Glutamatergic neuron (in vitro differentiated cells): ENCODE measurements at places on chromosomes 5 and 9. TPM values are rescaled to one million over a fixed set of nuclear protein-coding genes. Genes with fewer than 3 reads are reported as not detected.

GRCh38 chr5:80915716-80916115 lies 44.4 kb upstream of the RASGRF2 start:
- DNase-seq = no peak
- H3K4me1 ChIP-seq = no peaks in the 10 kb centered on the region
- H3K27ac ChIP-seq = no peak overlapping the region
- H3K4me3 ChIP-seq = no peak overlapping the region
- H3K36me3 ChIP-seq = peaks cover 6% of the 10 kb centered on the region
- peaks cover 2% of the 10 kb centered on the region for H3K27me3 ChIP-seq

DNA sequence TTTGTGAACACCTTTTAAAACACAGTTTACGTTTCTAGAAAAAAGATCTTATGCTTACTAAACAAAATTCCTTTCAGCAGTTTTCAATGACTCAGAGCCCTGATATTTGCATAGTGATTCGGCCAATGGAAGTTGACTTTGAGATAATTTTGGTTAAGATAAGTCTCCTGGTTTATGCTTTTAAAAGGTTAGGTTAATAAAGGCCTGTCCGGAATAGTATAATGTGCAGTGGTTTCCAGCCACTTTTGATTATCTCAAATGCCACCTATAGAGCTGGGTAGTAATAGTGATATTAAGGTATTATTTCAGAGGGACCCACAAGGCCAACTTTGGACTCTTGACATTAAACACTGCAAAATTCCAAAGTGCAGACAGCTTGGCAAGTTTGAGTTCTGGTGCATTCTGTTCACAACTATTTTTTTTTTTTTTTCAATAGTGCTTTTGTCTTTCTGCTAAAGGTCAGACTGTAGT lies 86.1 kb downstream of the F2RL2 start:
- no peak for DNase-seq
- H3K4me3 ChIP-seq = no peak overlapping the region
- H3K27me3 ChIP-seq = peaks cover 6% of the 10 kb centered on the region
- H3K27ac ChIP-seq = no peak overlapping the region
- H3K4me1 ChIP-seq = no peaks in the 10 kb centered on the region

DNA sequence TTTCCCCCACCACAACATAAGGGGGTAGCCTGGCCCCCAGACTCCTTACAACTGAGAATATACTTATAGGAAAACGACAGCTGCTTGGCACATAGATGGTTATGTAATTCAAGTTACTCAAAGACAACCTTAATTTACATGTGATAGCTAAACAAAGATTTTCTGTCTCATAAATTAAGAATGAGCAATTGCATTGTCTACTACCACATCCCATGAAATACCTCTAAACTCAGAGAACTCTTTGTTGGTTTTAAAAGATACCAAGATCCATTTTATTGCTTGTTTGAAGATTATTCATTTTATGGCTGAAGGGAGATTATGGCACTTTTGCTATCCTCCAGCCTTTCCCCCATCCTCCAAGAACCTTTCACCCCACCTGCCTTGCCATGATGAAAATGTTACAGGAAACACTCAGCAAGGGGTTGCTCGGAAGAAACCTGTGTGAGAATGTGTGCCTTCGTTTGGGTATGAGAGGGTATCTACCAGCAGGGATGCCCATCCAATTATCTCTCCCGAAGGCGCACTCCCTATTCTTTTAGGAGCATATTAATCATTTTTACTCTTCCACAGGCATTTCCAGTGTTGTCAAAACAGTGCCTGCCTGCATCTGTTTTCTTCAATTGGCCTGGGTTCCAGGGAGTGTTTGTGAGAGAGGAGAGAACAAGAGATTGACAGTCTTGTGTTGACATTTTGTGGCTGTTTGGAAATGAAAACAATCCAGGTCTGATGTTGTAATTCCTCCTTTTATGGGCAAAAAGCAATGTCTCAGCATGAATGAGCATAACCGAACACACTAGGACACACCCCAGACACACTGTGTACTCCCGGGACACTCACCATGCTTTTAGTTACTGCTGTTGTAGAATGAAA lies 208.0 kb upstream of the ANKRD55 start:
- H3K27me3 ChIP-seq = no peaks in the 10 kb centered on the region
- no peak for DNase-seq
- H3K4me1 ChIP-seq = no peaks in the 10 kb centered on the region
- H3K4me3 ChIP-seq = no peak overlapping the region
- no peak overlapping the region for H3K27ac ChIP-seq
- no peaks in the 10 kb centered on the region for H3K36me3 ChIP-seq

GRCh38 chr5:156505101-156505500 lies 178.1 kb downstream of the SGCD start:
- H3K4me1 ChIP-seq = no peaks in the 10 kb centered on the region
- H3K27ac ChIP-seq = no peak overlapping the region
- DNase-seq = no peak
- H3K4me3 ChIP-seq = no peak overlapping the region

GRCh38 chr5:132215329-132215728 lies 12.3 kb downstream of the P4HA2 start:
- no peaks in the 10 kb centered on the region for H3K27me3 ChIP-seq
- no peak overlapping the region for H3K4me3 ChIP-seq
- peaks cover 2% of the 10 kb centered on the region for H3K4me1 ChIP-seq
- no peak for DNase-seq

DNA sequence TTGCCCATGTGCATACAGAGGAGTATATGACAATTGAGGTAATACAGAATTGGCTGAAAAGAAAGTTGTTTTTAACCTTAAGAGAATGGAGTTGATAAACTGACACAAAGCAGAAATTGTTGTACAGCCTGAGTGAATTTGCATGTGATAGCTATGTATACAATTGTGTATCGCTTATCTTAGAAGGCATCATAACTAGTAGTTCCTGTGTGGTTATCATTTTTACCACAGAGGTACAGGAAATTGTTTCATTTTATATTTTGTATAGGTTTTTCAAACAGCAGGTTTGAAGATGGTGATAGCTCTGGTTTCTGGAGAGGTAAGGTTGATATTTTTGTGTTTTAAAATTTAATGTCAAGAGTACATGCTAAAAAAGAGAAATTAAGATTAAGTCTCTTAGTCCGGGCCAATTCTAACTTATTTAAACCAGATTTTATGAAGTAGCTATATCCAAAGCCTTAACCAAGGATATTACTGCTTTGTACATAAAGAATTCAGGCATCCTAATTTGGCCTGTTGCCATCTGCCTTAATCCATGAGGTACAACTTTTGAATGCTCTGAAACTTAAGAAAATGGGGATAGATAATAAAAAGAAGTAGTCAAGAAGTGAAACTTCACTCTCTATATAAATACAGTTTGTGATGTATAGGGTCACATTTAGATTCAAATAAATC lies 26.0 kb downstream of the DDX4 start:
- no peak overlapping the region for H3K4me3 ChIP-seq
- H3K27me3 ChIP-seq = no peaks in the 10 kb centered on the region
- no peaks in the 10 kb centered on the region for H3K4me1 ChIP-seq
- H3K36me3 ChIP-seq = no peaks in the 10 kb centered on the region
- no peak overlapping the region for H3K27ac ChIP-seq

DNA sequence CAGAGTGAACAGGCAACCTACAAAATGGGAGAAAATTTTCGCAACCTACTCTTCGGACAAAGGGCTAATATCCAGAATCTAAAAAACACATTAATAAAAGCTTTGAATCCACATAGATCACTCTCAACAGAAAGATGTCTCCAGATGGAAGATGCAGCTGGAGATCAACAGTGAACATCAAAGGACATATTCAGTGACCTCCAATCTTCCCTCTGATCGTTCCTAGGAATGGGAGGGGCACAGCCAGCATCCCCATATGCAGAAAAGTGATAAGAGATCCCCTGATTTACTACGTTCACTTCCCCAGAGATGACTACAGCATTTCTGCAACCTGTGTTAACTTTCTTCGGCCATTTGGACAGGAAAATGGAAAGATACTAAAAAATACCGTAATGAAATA lies 21.2 kb downstream of the OXCT1 start:
- no peak for DNase-seq
- no peaks in the 10 kb centered on the region for H3K4me1 ChIP-seq
- H3K4me3 ChIP-seq = no peak overlapping the region
- no peaks in the 10 kb centered on the region for H3K27me3 ChIP-seq
- H3K36me3 ChIP-seq = peaks cover 7% of the 10 kb centered on the region
- no peak overlapping the region for H3K27ac ChIP-seq

DNA sequence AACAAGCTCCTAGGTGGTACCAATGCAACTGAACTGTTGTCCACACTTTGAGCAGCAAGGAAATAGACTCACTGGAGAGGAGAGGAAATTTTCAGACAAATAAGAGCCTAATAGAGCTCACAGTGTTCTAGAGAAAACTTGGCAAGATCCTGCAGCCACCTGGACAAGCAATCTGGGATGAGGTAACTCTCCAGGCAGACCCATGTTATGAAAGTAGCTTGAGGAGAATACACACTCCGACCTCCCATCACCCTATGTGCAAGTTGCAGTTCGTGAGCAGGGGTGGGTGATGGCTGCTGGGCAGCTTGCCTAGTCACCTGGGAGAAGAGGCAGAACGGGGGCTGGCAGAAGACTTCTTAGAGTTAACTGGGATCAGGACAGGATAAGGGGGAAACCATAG lies 102.2 kb downstream of the KLF4 start:
- no peak overlapping the region for H3K27ac ChIP-seq
- no peak overlapping the region for H3K4me3 ChIP-seq

- no peaks in the 10 kb centered on the region for H3K36me3 ChIP-seq
- H3K27ac ChIP-seq = no peak overlapping the region
- DNase-seq = no peak
- H3K4me1 ChIP-seq = no peaks in the 10 kb centered on the region
- H3K27me3 ChIP-seq = no peaks in the 10 kb centered on the region
Measured at GRCh38 chr9:19193029-19193324, 37.5 kb upstream of the DENND4C start.

- H3K27ac ChIP-seq = no peak overlapping the region
- H3K4me1 ChIP-seq = peaks cover 5% of the 10 kb centered on the region
- H3K4me3 ChIP-seq = no peak overlapping the region
Measured at GRCh38 chr5:73701566-73701965, 75.6 kb downstream of the ARHGEF28 start.

- peaks cover 2% of the 10 kb centered on the region for H3K27me3 ChIP-seq
- no peak overlapping the region for H3K4me3 ChIP-seq
- H3K27ac ChIP-seq = no peak overlapping the region
- DNase-seq = no peak
- H3K4me1 ChIP-seq = peaks cover 7% of the 10 kb centered on the region
- peaks cover 10% of the 10 kb centered on the region for H3K36me3 ChIP-seq
Measured at GRCh38 chr5:125695996-125696655, 727.1 kb upstream of the GRAMD2B start.

DNA sequence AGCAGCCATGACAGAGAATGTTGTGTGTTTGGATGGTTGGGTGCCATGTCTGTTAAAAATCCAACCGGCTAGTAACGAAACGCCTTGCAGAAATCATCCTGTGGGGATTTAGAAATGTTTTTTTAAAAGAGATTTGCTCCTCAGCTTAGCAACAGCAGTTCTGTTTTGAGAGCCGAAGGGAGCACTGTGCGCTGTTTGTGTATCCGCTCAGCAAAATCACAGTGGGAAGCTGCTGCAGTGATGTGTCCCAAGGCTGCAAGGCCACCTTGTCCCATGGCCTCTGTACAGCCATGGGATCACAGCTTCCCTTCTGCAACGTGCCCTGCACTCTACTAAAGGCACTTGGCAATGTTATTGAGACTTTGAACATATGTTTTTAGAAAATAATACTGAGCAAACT lies 40.9 kb downstream of the TRIO start:
- H3K4me1 ChIP-seq = peaks cover 55% of the 10 kb centered on the region
- H3K36me3 ChIP-seq = no peaks in the 10 kb centered on the region
- peaks cover 6% of the 10 kb centered on the region for H3K27me3 ChIP-seq
- H3K4me3 ChIP-seq = peak overlapping the region; percentile 6

- H3K36me3 ChIP-seq = peaks cover 9% of the 10 kb centered on the region
- H3K27ac ChIP-seq = no peak overlapping the region
- peaks cover 8% of the 10 kb centered on the region for H3K4me1 ChIP-seq
- H3K27me3 ChIP-seq = peaks cover 2% of the 10 kb centered on the region
- DNase-seq = no peak
Measured at GRCh38 chr5:172078726-172079345, 72.4 kb upstream of the FBXW11 start.

DNA sequence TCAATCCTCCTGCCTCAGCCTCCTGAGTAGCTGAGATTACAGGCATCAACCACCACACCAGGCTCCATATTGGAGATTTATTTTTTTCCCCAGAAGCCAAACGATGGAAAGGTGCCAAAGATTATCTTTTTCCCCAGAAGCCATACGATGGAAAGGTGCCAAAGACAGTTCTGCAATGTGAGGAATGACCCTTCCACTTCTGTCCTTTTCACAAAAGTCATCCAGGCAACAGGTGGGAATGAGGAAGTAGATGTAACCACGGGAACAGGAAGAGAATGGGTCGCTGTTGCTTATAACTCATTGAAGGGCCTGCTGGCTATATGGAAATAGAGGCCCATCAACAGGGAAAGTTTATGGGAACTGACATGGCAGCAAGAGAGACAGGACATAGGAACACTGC lies 233.7 kb upstream of the MSX2 start:
- H3K4me3 ChIP-seq = no peak overlapping the region
- peaks cover 9% of the 10 kb centered on the region for H3K36me3 ChIP-seq
- no peak overlapping the region for H3K27ac ChIP-seq
- H3K27me3 ChIP-seq = peaks cover 1% of the 10 kb centered on the region
- H3K4me1 ChIP-seq = no peaks in the 10 kb centered on the region

DNA sequence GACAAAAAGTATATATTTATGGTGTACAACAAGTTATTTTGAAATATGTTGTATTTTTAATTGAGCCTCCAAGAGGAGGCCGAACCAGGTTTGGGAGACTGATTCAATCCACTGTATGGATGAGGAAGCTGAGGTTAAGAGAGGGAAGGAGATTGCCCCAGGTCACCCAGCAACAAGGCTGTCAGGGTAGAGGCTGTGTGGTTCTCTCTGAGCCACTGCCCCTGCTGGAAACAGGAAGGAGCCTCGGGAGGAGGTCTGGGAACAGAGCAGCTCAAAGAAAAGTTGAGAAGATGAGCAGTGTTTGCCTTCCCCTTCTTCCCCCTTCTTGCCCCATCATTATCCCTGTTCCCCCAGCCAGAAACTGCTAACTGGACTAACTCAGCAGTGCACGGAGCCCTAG lies 6.6 kb upstream of the FAT2 start:
- no peaks in the 10 kb centered on the region for H3K36me3 ChIP-seq
- no peak overlapping the region for H3K4me3 ChIP-seq
- H3K27me3 ChIP-seq = peaks cover 5% of the 10 kb centered on the region
- H3K27ac ChIP-seq = no peak overlapping the region

PCDHGB6 gene
- 59.8 TPM for total RNA-seq

GFI1B gene
- total RNA-seq = not detected

NTNG2 gene
- 43.7 TPM for total RNA-seq

FBXO38 gene
- 132 TPM for total RNA-seq

LHX3 gene
- total RNA-seq = 0.81 TPM

PTCH1 gene
- total RNA-seq = 104 TPM
